ENCODE measurements at places on chromosomes 5 and 9.

DNA sequence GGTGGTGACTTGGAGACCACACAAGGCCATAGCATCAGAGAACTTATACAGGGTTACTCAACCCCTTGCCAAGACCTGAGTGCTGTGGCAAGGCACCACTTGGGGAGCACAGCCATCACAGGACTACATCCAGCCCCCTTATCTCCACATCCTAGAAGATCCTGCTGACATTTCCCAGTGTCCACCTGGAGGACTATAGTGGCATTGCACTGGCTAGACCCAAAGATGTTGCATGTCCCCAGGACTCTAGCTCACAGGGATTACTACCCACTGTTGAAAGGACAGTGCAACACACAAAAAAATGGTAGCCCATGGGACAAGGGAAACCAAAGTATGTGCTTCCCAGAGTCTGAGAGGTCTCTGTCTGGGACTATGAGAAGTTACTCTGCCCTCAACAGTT is 411.1 kb upstream of the NUDT12 start:
- DNase-seq: no peak

- DNase-seq: no peak
Observed at GRCh38 chr9:27561685-27562084, 11.6 kb downstream of the C9orf72 start.

- no peak for DNase-seq
Observed at GRCh38 chr5:159825551-159826051, 90.7 kb upstream of the ADRA1B start.

DNA sequence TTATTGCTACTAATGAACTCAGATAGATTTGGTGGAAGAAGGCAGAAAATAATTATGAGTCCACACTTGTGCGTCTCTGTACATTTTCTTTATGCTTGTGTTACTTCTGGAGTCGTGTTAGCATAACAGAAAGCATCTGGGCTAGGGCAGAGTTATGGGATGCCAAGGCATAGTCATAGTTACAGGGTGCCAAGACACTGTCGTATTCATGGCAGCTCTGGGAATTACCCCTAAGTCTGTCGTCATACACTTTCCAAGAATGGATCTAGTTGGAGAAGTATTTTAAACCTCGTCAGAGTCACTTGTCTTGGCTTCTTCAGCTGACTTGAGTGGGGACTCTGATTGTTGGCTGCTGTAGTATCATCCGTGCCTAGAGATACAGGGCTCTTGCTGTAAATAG is 27.7 kb downstream of the CAMK4 start:
- no peak for DNase-seq

- no peak for DNase-seq
Observed at GRCh38 chr5:39449591-39449990, 24.8 kb upstream of the DAB2 start.

DNA sequence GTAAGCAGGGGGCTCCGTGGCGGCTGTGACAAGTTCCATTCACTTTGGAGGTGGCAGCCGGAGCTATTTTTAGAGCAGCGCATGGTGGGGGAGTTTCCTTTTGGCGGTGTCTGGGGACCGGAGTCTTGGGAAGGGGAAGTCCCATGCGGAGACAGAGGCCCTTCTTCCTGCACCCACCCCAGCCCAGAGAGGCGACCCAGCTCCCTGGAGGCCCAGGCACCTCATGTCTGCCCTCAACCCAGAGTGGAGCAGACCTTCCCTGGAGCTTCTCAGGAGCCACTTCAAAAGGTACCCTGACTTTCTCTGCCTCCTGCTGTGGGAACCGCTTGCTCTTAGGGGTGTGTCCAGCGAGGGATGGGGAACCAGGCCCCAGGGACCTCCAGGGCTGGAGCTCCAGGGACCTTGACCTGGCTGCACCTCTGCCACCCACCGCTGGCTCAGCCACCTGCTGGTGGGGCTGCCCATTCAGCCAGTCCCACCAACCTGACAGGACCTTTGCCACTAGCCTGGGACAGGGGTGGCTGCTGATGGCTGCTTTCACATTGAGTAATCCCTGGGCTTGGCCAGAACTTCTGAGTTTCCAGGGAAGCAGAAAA is 34.1 kb downstream of the NEK6 start:
- no peak for DNase-seq

GRCh38 chr5:90014420-90014819 is 395.1 kb downstream of the CETN3 start:
- no peak for DNase-seq

GRCh38 chr5:125311743-125312142 is 565.3 kb upstream of the ZNF608 start:
- DNase-seq: peak; percentile 59

GRCh38 chr5:150589862-150590601 is 50.4 kb upstream of the SYNPO start:
- no peak for DNase-seq

DNA sequence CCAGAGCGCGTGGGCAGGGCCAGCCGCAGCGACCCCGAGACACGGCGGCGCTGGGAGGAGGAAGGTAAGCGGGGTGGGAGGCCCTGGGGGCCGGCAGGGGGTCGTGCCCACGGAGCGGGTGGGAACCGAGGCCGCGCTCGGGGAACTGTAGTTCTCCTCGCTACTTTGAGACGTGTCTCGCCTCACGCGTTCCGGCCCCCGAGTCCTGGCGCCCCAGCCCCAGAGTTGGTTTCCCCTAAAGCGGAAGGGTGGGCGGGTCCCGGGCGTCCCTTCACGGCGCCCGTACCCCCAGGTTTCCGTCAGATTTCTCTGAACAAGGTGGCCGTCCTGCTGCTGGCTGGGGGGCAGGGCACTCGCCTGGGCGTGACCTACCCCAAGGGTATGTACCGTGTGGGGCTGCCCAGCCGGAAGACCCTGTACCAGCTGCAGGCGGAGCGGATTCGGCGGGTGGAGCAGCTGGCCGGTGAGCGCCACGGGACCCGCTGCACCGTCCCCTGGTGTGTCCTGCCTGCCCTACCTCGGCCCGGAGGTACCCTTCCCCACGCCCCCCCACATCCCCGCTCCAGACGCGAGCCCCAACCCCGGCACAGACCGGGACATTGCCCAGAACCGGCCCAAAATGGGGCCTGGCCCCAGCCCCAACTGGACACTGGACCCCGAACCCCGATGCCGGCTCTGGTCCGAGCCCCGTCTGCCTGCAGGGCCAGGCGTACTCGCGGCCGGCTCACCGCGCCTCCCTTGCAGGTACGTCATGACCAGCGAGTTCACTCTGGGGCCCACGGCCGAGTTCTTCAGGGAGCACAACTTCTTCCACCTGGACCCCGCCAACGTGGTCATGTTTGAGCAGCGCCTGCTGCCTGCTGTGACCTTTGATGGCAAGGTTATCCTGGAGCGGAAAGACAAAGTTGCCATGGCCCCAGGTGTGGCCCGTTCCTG is 709 bp downstream of the UAP1L1 start:
- no peak for DNase-seq

DNA sequence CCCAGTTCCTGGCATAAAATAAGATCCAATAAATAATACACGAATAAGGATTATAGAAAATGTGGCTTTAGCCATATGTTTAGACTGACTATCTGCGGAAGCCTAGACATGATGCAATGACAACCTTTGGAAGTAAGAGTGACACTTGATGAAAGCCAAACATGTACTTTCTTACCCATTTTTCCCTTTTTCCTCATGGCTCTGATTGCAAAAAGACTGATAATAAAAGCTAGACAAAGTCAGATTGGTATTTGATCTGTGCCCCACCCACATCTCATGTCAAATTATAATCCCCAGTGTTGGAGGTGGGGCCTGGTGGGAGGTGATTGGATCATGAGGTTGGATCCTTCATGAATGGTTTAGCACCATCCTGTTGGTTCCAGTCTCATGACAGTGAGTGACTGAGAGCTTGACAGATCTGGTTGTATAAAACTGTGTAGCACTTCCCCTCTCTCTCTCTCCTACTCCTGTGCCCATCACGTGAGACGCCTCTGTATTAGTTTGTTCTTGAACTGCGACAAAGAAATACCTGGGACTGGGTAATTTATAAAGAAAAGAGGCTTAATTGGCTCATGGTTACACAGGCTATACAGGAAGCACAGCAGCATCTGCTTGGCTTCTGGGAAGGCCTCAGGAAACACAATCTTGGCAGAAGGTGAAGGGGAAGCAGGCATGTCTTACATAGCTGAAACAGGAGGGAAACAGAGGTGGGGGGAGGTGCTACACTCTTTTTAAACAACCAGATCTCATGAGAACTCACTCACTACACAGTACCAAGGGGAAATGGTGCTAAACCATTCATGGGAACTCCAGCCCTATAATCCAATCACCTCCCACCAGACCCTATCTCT is 243.4 kb upstream of the PIK3R1 start:
- no peak for DNase-seq

DNA sequence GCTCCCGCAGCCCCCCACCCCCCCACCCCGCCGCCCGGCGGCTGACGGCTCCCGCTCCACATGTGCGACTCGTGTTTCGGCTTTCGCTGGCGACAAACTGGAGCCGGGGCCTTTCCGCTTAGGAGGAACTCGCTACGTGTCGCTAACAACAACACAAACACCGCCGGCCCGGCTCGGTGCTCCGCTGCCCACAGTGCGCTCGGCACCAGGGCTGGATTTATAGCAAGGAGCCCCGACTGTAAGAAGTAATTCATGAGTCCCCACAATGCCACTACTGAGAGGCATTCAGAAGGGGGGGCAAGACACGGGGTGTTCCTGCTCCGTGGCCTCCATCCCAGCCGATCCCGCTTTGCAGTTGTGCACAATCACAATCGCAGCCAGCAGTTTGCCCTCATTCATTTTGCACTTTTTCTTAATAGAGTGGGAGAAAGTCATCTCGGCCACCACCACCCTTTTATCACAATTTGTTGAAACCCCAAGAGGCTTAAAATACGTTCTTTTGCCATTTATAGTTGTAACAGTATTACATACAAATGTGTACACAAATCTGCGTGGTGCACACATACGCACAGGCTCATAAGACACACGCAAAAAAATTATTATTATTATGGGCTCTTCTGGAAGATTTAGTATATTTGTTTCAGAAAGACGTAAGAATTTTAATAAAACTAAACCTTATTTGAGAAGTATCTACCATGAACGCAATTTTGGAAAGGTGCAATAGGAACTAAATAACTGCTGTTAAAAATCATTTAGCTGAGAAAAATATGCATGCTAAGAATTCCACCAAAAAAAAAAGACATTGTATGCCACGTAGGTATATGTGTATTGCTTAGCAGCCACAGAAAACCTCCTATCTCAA is 48.1 kb downstream of the EBF1 start:
- DNase-seq: no peak

- no peak for DNase-seq
Observed at GRCh38 chr5:135834639-135835529, at the start of gene SLC25A48. TSS of gene SLC25A48 (plus strand) at chr5:135834663. CDS start at chr5:135834848, 185 bp downstream.

GRCh38 chr9:4284925-4285324 is 14.9 kb downstream of the GLIS3 start:
- DNase-seq: no peak
